ENCODE measurements at places on chromosomes 5 and 9.

DNA sequence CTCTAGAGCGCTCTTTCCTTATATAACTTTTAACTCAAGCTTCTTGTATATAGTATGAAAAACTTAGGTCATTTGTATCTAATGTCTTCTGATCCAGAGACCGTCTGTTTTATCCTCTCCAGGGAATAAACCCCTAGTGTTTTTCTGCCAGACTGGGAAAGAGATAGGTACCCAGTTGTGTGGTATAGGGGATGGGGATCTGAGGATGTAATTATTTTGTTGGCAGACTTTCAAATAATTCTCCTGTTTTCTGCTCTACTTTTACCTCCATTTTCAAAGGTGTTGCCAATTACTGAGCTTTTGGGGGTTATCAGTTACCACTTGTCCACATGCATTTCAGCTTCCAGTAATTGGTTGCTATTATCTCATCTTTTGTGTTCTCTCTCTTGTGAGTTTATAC is 17.9 kb downstream of the CCDC171 start:
- no peak for DNase-seq

- no peak for DNase-seq
Observed at GRCh38 chr5:3351581-3352442, 243.8 kb upstream of the IRX1 start.

DNA sequence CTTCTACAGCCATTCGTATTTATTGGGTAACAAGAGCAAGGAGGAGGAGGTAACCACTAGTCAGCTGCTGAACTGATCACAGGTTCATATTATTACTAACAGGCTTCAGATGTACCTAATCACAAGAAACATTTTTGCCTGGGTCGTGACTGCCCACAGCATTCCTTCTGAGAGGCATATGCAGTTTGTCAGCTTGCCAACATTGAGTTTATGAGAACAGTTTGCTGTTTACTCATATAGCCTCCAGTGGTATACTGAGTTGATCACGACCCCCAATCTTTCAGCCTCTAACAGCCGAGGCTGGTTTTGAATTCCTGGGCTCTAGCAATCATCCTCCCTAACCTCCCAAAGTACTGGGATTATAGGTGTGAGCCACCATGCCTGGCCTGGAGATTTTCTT is 693.6 kb downstream of the TLE1 start:
- no peak for DNase-seq

- DNase-seq = no peak
Observed at GRCh38 chr5:124949862-124950261, 203.4 kb upstream of the ZNF608 start.

DNA sequence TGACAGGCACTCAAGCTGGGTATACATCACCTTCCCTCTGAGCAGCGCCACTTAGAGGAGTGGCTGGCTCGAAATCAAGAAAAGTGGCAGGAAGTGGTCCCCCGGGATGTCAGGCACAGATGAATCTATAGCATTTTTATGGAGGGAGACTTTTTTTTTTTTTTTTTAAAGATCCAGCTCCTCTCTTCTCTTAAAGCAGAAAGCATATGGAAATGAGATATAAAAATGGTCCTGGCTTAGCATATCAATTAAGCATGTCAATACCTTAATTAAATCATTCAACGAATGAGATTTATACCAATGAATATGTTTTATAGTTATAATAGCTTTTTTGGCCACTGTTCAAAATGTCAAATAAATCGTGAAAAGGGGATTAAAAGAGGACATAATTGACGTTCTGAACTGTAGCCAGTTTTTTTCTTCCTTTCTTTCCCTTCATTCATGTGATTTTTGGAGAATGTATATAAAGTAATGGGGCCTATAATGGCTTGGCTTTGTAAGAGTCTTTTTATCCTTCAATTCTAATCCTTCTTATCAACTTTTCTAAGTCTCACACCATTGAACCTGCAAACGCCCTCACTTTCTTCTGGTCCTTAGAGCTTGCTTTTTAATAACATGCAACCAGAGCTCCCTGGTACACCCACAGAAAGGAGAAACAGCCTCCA is 319.2 kb upstream of the PANK3 start:
- no peak for DNase-seq

DNA sequence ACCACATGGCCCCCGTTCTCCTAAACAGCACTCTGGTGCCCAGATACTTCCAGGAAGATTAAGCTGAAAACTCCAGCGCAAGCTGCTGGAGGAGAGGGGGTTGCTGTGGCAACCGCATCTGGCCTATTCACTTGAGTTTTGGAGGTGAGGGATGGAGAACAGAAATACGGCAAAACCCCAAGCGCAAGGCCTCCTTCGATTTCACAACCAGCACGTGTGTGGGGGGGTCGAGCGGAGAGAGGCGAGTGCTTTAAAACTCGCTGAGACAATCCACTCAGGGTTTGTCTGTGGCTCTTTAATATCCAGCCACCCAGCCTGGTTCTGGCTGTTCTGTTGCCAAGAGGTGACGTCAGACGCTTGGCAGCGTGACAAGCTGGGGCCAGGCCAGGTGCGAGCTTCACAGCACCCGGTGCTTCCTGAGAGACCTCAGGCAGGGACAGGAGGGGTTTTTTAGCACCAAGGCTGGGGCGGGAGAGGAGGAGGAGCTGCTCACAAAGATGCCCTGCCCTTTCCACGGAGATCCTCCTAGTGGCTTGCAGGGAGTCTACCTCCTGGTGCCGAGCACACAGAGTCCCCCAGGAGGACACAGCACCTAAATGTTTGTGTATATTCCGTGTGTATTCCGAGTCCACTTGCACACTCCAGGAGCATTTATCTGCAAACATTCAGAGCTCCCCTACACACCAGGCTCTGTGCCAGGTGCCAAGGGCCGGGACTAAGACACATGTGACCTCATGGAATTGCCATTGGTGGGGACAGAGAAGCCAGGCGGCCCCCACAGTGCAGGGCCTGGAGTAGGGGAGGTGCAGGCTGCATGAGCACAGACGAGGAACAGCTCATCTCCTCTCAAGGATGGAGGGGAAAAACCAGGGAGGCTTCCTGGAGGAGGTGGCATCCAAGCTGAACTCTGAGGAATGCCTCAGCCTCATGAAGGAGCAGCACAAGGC is 194.6 kb downstream of the OLFM1 start:
- no peak for DNase-seq

- no peak for DNase-seq
Observed at GRCh38 chr9:134088063-134088725, 20.4 kb upstream of the BRD3 start.

DNA sequence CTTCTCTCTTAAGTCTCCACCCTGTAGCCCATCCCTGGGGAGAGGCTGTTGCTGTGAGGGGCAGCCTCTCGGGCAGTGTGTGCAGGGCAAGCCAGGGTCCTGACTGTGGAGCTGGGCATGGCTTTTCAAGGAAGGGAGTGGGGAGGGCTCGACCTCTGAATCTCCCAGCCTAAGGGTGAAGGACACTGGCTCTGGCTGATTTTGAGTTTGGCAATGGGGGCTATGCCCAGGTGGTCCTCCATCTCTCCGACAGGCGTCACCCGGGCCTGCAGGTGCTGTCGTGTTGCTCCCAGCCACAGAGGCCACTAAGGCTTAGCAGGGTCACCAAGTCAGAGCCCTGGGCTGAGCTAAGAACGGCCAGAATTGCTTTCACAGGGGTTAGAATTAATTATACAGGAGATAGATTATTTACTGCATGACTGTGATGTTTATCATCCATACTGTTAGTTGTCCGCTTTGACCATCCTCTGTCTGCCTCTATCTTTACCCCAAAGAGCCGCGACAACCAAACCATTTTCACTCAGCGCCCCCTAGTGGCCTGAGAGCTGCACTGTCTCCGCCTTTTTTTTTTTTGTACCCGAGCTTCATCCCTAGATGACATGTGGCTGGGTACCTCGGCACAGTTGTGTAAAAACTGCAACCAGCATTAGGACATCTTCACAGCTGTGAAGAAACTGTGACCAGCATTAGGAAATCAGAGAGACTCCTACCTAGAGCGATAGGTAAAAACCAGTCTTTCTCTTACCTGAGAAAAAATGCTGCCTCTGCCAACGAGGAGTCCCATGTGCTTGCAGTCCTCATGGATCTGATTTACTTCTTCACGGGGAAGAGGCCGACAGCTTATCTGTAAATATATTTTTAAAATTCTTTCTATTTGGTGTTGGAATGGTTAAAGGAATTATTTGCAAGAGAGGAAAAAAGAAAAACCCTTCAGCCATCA is 44.5 kb downstream of the AGXT2 start:
- DNase-seq = peak; percentile 48

- DNase-seq = no peak
Observed at GRCh38 chr9:123061216-123061615, 27.7 kb downstream of the GPR21 start.

DNA sequence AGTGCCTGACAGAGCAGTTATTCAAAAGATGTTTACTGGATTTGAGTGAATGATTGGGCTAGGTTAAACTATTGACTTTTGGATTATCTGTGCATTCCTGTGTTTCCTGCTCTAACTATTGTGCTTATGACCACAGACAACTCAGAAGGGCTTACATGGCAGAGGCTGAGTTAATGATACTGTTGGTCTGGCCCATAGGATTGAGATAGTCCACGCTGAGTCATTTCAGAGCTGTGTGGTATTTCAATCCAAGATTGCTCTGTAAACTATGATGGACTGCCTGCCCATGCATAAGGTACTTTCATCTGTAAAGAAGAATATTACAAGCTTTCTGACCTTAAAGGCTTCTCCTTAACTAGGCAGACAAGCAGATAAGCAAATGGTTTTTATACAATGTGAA is 49.1 kb upstream of the SLIT3 start:
- no peak for DNase-seq
